ENCODE measurements at places on chromosomes 11 and 22. TPM values are rescaled to one million over a fixed set of nuclear protein-coding genes. Genes with fewer than 3 reads are reported as not detected.

The OR4S1 gene
- not detected for total RNA-seq

The RFPL2 gene
- 0.26 TPM for total RNA-seq

The ANKK1 gene
- total RNA-seq: not detected

The UCP3 gene
- total RNA-seq: 4.1 TPM

The OR2AG1 gene
- total RNA-seq: not detected

The ZNF70 gene
- total RNA-seq: 2.1 TPM

The HEPHL1 gene
- total RNA-seq: not detected

The ACRV1 gene
- not detected for total RNA-seq

The PDE2A gene
- total RNA-seq: 0.64 TPM

DNA sequence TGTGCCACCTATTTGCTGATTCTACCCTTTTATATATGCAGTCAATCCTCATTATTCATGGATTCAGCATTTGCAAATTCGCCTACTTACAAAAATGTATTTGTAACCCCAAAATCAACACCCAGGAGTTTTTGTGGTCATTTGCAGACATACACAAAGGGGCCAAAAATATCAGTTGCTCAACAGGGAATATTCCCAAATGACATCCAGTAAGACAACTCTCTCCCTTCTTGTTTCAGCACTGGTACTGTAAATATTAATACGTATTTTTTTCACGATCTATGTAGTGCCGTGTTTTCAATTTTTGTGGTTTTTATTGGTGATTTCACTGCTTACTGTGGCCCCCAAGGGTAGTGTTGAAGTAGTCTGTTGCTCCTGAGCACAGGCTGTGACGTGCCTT lies 11.8 kb upstream of the CAVIN3 start:
- H3K4me1 ChIP-seq: no peaks in the 10 kb centered on the region
- no peak overlapping the region for H3K4me3 ChIP-seq
- no peak for DNase-seq
- no peaks in the 10 kb centered on the region for H3K36me3 ChIP-seq
- peaks cover 16% of the 10 kb centered on the region for H3K27me3 ChIP-seq

- peaks cover 6% of the 10 kb centered on the region for H3K4me1 ChIP-seq
- H3K4me3 ChIP-seq: no peak overlapping the region
- no peak overlapping the region for H3K27ac ChIP-seq
- H3K27me3 ChIP-seq: peaks cover 9% of the 10 kb centered on the region
- H3K36me3 ChIP-seq: peaks cover 6% of the 10 kb centered on the region
- no peak for DNase-seq
These were observed 670 bp downstream of the MAPK8IP1 start for GRCh38 chr11:45885921-45886721.

DNA sequence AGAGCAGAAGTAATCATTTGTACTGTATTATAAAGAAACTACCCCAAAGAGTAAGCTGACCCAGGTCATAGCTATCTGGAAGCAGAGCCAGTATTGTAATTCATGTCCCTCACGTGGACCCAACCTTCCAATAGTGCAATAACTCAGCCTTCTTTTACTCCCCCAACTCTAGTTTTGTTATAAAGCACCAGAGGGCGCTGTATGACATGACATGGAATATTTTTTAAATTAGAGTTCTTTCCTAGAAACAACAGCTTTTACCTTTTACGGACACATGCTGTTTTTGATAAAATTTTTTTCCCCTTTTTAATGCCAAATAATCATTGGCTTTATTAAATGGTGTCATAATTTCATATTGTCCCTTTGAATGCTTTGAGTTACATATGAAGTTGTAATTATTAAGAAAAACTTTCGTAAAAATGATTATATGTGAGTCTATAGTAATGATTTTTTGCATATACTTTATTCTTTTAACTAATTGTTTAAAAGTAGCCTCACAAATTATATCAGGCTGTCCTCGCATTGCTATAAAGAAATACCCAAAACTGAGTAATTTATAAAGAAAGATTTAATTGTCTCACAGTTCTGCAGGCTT lies 76.9 kb downstream of the DKK3 start:
- peaks cover 41% of the 10 kb centered on the region for H3K36me3 ChIP-seq
- H3K4me3 ChIP-seq: no peak overlapping the region
- no peak for DNase-seq
- no peaks in the 10 kb centered on the region for H3K27me3 ChIP-seq
- H3K27ac ChIP-seq: no peak overlapping the region
- peaks cover 7% of the 10 kb centered on the region for H3K4me1 ChIP-seq

- no peak overlapping the region for H3K27ac ChIP-seq
- no peaks in the 10 kb centered on the region for H3K4me1 ChIP-seq
- H3K4me3 ChIP-seq: no peak overlapping the region
- no peaks in the 10 kb centered on the region for H3K36me3 ChIP-seq
- no peak for DNase-seq
These were observed 39.9 kb downstream of the DBX1 start for GRCh38 chr11:20120134-20120925.

DNA sequence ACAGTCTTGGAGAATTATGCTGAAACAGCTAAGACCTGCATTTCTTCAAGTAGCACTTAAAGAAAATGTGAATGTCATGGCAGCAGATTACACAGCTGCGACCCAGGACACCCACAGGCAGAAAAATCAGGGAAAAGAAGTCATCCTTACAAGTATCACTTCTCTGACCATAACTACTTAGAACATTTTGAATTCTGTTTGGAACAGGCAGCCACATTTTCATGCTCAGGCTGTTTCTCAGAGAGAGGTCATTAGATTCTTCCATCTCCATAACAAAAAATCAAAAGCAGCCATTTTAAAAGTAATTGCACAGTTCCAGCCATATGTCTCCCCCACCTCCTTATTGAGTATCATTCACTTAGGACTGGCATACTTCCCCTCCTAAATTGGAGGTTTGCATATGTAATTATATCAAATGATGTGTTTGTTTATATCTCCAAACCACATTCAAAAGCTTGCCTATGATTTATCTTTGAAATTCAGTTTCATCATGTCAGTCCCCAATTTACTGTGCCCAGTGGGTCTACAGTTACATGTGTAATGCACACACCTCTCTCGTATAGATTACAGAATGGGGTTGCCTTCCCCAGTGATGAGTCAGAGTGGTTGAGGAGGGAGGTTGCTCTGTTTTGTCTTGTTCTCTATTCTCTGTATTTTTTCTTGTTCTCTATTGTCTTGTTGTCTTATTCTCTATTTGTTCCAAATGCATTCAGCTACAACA lies 276.5 kb upstream of the MTNR1B start:
- H3K4me3 ChIP-seq: no peak overlapping the region
- H3K27me3 ChIP-seq: no peaks in the 10 kb centered on the region
- no peak for DNase-seq
- H3K4me1 ChIP-seq: no peaks in the 10 kb centered on the region
- no peaks in the 10 kb centered on the region for H3K36me3 ChIP-seq

GRCh38 chr11:64519541-64519940 lies 71.5 kb upstream of the SLC22A12 start:
- no peak overlapping the region for H3K4me3 ChIP-seq
- H3K4me1 ChIP-seq: no peaks in the 10 kb centered on the region
- no peaks in the 10 kb centered on the region for H3K36me3 ChIP-seq
- H3K27me3 ChIP-seq: peaks cover 10% of the 10 kb centered on the region

DNA sequence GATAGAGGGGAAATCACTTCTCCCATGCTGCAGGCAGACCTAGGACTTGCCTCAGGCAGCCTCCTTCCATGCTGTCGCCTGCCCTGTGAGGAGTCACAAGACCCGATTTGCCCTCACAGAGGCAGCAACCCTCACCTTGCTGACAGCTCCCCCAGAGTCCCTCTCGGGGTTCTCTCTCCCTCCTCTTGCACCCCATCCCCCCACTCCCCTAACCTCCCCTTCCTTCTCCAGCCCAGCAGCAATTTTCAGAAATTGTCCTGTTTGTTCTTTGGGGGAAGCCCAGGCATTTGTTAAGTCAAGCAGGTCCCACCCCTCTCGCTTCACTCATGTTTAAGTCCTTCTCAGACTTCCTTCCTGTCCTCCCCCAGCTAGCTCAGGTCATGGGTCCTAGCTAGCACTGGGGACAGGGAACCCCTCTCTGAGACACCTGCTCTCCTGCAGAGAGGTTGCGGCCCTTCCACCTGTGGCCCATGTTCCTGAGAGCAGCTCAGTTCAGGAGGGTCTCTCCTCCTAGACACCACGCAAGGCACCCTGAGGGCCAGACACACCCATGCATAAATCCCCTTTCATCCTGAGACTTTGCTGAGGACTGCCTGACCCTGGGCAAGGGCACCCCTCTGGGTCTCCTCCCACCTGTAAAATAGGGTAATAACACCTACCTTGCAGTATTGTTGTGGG lies 6.3 kb upstream of the FXYD2 start:
- H3K27me3 ChIP-seq: no peaks in the 10 kb centered on the region
- peaks cover 59% of the 10 kb centered on the region for H3K4me1 ChIP-seq
- H3K4me3 ChIP-seq: peak overlapping the region; percentile 57
- H3K27ac ChIP-seq: peak overlapping the region; percentile 87

- H3K4me3 ChIP-seq: no peak overlapping the region
- peaks cover 4% of the 10 kb centered on the region for H3K4me1 ChIP-seq
- no peak overlapping the region for H3K27ac ChIP-seq
- peaks cover 49% of the 10 kb centered on the region for H3K27me3 ChIP-seq
- no peaks in the 10 kb centered on the region for H3K36me3 ChIP-seq
These were observed 32.5 kb upstream of the NUCB2 start for GRCh38 chr11:17244046-17244445.

GRCh38 chr11:129191649-129192048 lies 476 bp downstream of the ARHGAP32 start:
- no peak overlapping the region for H3K4me3 ChIP-seq
- no peaks in the 10 kb centered on the region for H3K36me3 ChIP-seq
- no peaks in the 10 kb centered on the region for H3K4me1 ChIP-seq
- no peak for DNase-seq

DNA sequence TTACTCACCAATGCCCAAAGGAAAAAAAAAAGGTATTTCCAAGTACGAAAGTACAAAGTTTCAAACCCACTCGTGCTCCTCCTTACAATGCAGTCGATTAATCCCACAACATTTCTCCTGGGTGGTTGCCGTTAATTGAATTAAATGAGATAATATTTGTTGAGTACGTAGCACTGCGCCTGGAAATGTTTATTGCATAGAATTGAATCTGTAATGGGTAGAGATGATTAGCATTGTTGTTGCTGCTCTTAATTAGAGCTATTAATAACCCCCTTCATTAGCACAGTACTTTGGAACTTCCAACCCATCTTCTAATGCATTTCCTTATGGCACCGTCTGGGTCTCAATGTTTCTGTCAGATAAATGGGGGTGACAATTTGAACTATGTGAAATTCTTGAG lies 77.3 kb downstream of the SEZ6L start:
- no peak for DNase-seq
- H3K27ac ChIP-seq: no peak overlapping the region
- H3K4me3 ChIP-seq: no peak overlapping the region
- H3K36me3 ChIP-seq: no peaks in the 10 kb centered on the region

- H3K36me3 ChIP-seq: peaks cover 3% of the 10 kb centered on the region
- peak within 1 kb of the TSS; percentile 95 for H3K4me3 ChIP-seq
- peaks cover 29% of the 10 kb centered on the region for H3K4me1 ChIP-seq
- DNase-seq: peak; percentile 75
- H3K27me3 ChIP-seq: peaks cover 17% of the 10 kb centered on the region
These were observed at the start of gene MIAT for GRCh38 chr22:26656891-26657851. TSS of gene MIAT (plus strand) at chr22:26657588.

GRCh38 chr11:9651481-9651880 lies 12.4 kb upstream of the SWAP70 start:
- no peaks in the 10 kb centered on the region for H3K27me3 ChIP-seq
- no peaks in the 10 kb centered on the region for H3K4me1 ChIP-seq
- H3K36me3 ChIP-seq: no peaks in the 10 kb centered on the region
- H3K27ac ChIP-seq: no peak overlapping the region
- no peak for DNase-seq

- no peaks in the 10 kb centered on the region for H3K36me3 ChIP-seq
- H3K27ac ChIP-seq: no peak overlapping the region
- no peak for DNase-seq
- no peak overlapping the region for H3K4me3 ChIP-seq
These were observed 225.8 kb upstream of the KIRREL3 start for GRCh38 chr11:127226380-127226779.

DNA sequence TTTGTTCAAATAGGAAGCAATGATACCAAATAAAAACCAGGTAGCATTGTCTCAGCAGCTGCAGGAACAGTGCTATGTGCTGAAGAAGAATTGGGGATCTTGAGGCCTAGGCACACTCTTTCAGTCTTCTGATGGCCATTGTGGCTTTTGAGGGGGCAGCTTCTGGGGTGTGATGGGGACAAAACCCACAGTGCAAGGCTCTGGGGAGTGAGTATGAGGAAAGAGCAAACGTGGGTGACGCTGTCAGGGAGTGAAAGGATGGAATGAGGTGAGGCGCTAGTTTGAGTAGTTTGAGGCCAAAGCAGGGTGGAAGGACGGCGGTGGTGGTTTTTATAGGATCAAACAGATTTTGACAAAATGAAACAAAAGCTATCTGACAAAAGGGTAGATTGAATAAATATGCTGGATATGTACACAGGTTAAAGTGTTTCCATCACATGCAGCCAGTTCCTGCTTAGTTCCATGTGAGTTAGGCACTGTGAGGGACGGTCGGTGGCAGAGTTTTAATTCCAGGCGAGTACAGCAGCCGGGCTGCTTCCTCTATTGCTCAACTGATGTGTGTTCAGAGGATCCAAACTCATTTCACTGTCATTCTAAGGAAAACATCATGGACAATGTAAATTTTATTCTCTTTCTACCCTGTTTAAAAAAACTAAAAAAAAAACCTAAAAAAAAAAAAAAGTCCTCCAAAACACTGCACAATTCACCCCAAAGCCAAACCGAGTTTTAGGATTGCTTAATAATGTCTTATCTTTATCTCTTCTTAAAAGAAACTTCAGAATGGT lies 18.9 kb downstream of the ADAMTS15 start:
- no peaks in the 10 kb centered on the region for H3K27me3 ChIP-seq
- DNase-seq: no peak
- no peak overlapping the region for H3K27ac ChIP-seq
- H3K4me1 ChIP-seq: no peaks in the 10 kb centered on the region

- H3K27me3 ChIP-seq: no peaks in the 10 kb centered on the region
- no peak for DNase-seq
- H3K27ac ChIP-seq: no peak overlapping the region
- H3K36me3 ChIP-seq: no peaks in the 10 kb centered on the region
- no peak overlapping the region for H3K4me3 ChIP-seq
These were observed 126.3 kb downstream of the RRAS2 start for GRCh38 chr11:14232652-14233051.

- no peak for DNase-seq
- peaks cover 4% of the 10 kb centered on the region for H3K36me3 ChIP-seq
- peaks cover 1% of the 10 kb centered on the region for H3K27me3 ChIP-seq
- peaks cover 39% of the 10 kb centered on the region for H3K4me1 ChIP-seq
These were observed 56.7 kb downstream of the C11orf58 start for GRCh38 chr11:16795146-16795545.

DNA sequence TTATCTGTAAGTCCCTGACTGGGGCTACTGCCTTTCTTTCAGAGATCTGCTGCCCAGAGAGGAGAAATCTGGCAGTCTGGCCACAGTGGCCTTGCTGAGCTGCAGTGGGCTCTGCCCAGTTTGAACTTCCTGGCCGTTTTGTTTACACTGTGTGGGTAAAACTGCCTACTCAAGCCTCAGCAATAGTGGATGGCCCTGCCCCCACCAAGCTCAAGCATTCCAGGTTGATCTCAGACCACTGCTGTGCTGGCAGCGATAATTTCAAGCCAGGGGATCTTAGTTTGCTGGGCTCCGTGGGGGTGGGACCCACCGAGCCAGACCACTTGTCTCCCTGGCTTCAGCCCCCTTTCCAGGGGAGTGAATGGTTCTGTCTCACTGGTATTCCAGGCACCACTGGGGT lies 117.5 kb downstream of the TRPC6 start:
- no peaks in the 10 kb centered on the region for H3K27me3 ChIP-seq
- no peak for DNase-seq
- no peak overlapping the region for H3K4me3 ChIP-seq
